ENCODE measurements at places on chromosomes 7 and 10. TPM values are rescaled to one million over a fixed set of nuclear protein-coding genes. Genes with fewer than 3 reads are reported as not detected.

The WDFY4 gene
- total RNA-seq, result 0.94 TPM

The MKX gene
- total RNA-seq, result 0.94 TPM

The PCLO gene
- 48.5 TPM for total RNA-seq

The PNLIPRP2 gene
- not detected for total RNA-seq

The NUDT1 gene
- total RNA-seq, result 13.7 TPM
